ENCODE measurements at places on chromosomes 16 and 17.

DNA sequence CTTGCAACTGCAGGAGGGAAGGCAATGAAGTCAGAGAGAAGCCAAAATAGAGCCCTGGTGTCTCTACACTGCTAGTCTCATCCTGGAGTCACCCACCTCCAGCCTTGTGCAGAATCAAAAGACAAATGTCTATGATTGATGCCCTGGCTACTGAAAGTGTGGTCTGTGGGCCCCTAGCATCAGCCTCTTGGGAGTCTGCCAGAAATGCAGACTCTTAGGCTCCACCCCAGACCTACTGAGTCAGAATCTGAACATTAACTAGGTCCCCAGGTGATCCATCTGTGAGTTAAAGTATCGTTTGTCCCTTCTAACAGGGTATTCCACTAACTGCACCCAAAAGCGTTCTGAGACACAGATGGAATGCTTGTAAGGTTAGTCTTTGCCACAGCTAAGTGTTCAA is 21.2 kb downstream of the EARS2 start:
- no peak for DNase-seq

GRCh38 chr17:16215002-16215272 is 397 bp downstream of the NCOR1 start:
- no peak for DNase-seq

DNA sequence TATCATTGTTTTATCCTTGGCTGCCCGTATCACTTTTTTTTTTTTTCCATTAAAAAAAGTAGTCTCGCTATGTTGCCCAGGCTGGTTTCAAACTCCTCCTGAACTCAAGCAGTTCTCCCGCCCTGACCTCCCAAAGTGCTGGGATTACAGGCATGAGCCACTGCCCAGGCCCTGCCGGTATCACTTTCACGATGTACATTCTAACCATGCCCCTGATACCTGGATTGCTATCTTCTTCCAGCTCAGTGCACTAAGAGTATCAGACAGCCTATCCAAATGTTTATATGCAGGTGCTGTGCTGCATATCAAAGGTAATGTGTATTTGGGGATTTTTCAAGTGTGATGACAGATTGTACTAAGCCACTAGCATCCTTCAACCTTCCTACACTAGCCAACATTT is 14.2 kb downstream of the MOSMO start:
- no peak for DNase-seq

- DNase-seq = no peak
Measured at GRCh38 chr16:17451843-17452242, 18.9 kb downstream of the XYLT1 start.

DNA sequence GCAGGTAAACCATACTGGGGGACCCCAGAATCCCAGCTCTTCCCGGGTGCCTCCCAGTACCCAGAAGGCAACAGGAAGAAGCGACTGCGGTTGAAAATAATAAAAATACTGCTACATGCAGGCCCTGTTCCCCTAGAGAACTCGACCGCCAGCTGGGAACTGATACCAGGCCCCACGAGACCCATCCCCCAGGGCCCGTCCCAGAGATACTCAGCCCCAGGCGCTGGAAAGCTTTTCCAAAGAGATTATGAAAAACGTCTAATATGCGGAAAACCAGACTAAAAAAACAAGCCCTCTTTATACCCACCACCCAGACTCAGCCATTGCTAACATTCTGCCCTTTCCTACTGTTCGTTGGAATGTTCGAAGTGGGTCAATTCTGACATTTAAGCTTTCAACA is 12.9 kb upstream of the MEAK7 start:
- DNase-seq = no peak

- DNase-seq = no peak
Measured at GRCh38 chr17:36722903-36723263, 121.5 kb downstream of the MRM1 start.
